ENCODE measurements at places on chromosomes 4 and X.

GRCh38 chr4:105698607-105699006, 9.9 kb downstream of the INTS12 start:
- DNase-seq, result no peak

DNA sequence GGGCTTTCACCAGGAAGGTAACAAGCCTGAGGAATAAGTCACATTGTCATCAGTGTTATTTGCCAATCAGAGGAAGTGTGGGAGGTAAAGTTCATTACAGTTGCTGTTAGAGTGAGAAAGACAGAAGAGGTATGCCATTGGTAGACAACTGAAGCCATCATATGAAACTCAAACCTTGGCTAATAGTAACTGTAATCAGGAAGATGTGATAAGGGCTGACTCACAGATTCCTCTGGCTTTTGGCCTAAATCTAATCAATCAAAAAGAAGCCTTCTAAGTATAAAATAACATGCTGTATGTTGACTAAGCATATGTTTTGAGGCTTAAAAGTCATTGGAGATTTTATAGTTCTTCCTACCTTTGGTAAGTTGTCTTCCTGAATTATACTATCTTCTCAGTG, 242.8 kb downstream of the PCDH7 start:
- DNase-seq, result peak; percentile 82

GRCh38 chr4:188110036-188110435, 633 bp upstream of the TRIML2 start:
- no peak for DNase-seq

- DNase-seq, result no peak
Observed at GRCh38 chr4:73723928-73724327, 16.4 kb upstream of the CXCL8 start.

DNA sequence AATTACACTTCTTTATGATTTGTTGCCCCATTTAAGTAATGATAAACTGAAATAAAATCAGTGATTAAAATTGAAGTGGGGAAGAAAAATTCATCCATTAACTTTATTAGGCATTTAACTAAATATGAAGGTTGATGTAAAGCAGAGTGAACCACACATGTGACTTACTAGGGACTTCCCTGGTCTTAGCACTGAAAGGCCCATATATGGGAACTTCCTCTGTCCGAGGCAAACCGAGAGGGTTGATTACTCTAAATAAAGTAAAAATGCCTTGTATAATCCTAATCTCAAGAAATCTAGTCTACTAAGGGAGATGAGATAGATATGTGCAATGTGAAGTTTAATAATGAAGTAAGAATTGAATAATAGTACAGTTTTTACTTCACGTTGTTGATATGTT, 403.9 kb upstream of the RPS6KA3 start:
- DNase-seq, result no peak

GRCh38 chrX:27903960-27904359, 77.3 kb downstream of the DCAF8L1 start:
- no peak for DNase-seq
